ENCODE measurements at places on chromosomes 6 and 20.

DNA sequence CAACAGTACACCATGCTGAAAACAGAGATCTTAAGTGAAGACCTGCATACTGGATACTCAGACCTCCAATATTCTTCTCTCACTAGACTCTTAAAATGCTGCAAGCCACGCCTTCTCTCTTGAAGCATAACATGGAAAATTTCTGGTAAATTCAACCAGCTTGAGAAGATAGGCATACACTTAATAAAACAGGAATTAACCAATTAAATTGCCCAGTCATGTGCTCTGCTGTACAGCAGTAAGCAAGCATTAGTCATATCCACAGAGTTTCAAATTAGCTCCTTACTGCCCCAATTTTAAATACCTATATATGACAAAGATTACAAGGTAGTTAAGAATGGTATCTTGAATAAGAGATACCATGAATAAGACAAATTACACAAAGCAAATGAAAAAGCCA, 53.8 kb downstream of the C6orf58 start:
- no peak for DNase-seq

DNA sequence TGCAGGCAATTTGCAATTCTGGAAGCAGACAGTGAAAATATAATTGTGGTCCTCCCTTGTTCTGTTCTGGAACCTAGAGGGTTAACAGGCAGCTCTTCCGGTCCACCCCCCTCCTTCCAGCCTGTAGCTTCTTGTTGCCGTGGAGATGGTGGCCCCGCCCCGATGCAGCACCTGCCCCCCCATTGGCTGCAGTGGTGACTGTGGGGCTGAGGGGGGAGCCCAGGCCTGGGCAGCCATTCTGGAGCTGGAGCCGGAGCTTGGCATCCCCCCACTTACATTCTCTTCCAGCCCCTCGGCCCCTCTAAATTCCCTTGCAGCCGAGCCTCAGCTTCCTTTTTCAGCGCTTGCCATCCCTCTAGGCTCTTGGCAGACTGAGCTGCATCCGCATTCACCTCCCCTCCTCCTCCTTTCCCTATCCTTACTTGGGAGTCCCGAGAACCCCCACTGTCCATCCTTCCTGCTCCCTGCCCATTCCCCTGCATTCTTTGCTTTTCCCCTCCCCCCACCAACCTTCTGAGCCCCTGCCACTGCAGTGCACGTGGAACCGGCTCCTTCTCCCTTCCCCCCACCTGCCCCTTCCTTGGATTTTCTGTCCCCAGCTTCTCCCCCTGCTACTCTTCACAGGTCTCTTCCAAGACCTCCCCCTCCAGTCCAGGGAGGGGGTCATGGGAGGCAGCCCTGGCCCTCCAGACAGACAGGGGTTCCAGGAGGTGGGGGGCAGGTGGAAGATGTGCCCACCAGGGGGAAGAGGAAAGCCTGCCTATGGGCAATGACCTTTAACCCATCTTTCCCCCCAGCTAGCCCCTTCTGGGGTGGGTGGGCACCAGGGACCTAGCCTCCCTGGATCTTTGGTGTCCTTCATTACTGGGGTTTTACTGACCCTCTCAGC, 11.4 kb downstream of the SYNGAP1 start:
- peak; percentile 79 for DNase-seq

GRCh38 chr6:30163090-30163917, at the start of gene TRIM15:
Gene TRIM15, plus strand, starts transcription at chr6:30163546. Its CDS starts 139 bp downstream, at chr6:30163685.
- no peak for DNase-seq

- DNase-seq, result no peak
Measured at GRCh38 chr6:36019167-36019566, 5.3 kb downstream of the SLC26A8 start.

- peak; percentile 99 for DNase-seq
Measured at GRCh38 chr6:168292826-168293225, 26.8 kb downstream of the DACT2 start.

DNA sequence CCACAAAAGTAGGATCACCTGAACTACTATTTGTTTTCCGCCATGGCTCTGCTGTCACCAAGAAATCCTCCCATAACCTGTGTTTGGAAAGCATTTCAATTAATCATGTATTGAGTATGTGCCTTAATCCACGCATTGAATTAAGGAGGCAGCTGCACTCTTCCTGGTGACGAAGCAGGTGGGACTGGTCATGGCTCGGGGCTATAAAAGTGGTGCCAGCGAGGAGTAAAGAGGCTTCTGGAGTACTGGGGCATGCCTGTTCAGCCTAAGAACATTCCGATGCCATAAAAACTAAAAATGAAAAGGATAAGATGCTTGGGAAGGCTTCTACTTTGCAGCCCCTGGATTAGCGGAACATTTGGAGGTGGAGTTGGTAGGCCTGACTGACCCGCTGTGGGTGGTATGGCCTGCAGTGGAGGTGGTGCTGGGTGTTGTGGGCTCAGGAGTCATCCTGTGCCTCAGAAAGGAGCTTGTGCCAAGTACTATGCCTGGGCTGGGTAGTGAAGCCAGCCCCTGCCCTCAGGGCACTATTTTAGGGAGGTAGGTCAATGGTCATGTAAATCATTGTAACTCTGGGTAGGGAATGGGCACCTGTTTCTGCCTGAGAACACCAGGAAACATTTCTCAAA, 110.5 kb downstream of the B3GAT2 start:
- DNase-seq, result peak; percentile 41

- no peak for DNase-seq
Measured at GRCh38 chr6:48233063-48233462, 122.1 kb upstream of the PTCHD4 start.

- DNase-seq, result no peak
Measured at GRCh38 chr6:104214901-104215300, 644.8 kb downstream of the HACE1 start.

- no peak for DNase-seq
Measured at GRCh38 chr6:19137505-19137904, 699.7 kb upstream of the ID4 start.

Measured in NCI-H1105 treated with DMSO at 0.1 percent for 48 hours (cell line).